ENCODE measurements at places on chromosomes 1 and 21.

GRCh38 chr1:86339906-86340305, 56.2 kb downstream of the ODF2L start:
- DNase-seq = no peak

- no peak for DNase-seq
These were observed 305.8 kb upstream of the ZP4 start for GRCh38 chr1:238196516-238196915.

GRCh38 chr1:218164111-218164929, 120.8 kb upstream of the RRP15 start:
- DNase-seq = peak; percentile 27

DNA sequence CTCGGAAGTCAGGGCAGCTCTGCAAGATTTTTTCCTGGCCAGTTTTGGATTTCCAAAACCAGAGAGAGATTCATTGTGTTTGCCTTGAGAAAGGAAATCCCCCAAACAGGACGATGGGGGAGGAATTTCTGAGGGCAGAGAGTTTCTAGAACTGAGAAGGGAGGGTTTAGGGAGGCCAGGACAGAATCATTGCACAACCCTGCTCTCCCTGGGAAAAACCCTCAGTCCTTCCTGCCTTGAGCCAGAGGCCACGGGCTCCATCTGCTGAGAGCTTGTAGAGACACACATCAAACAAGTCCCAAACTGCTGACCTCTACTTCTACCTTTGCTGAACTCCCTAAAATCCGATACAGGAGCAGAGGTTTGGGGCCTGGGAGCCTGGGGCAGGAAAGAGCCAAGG, 99.7 kb downstream of the NMNAT2 start:
- DNase-seq = peak; percentile 69

GRCh38 chr1:26417111-26417759, 6.6 kb downstream of the LIN28A start:
- DNase-seq = peak; percentile 55

DNA sequence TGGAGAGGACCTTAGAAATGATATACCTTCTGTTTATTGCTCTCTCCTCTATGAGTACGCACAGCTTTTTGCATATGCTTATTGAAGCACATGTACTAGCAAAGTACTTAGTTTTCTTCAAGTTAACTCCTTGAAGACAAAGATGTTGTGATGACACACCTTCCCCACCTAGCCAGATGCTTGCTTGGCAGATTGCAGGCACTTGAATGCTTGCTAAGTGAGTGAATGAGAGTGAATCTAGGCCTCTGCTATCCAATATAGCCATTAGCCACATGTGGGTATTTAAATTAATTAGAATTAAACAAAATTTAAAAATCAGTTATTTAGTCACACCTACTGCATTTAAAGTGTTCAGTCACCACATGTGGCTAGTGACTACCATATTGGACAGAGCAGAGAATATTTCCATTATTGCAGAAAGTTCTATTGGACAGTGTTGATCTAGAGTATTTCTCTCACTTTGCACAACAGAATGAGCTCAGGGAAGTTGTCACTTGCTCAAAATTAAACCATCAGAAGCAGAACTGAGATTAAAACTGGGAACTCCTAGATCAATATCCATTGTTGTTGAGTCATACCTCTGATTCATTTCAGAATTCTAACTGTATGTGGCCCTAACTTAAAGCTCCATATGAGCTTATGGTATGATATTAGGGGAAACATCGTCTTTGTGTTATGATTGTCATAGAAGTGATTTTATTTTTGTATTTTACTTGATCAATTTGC, 8.6 kb upstream of the EEIG2 start:
- DNase-seq = no peak

DNA sequence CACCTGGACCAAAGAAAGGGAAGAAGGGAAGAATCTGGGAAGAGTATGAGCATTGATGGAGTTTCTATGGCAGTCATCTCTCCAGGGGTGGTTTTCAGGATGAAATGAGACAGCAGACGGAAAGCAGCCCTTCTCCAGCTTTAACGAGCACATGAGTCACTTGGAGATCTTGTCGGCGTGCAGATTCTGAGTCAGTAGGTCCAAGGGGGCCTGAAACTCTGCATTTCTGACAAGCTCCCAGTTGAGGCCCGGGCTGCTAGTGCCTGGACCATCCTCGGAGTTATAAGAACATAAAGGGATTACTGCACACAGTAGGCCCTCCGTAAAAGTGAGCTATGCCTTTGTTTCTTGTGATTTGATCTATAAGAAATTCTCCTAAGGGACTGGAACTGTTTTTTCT, 17.6 kb downstream of the HSPG2 start:
- peak; percentile 77 for DNase-seq

DNA sequence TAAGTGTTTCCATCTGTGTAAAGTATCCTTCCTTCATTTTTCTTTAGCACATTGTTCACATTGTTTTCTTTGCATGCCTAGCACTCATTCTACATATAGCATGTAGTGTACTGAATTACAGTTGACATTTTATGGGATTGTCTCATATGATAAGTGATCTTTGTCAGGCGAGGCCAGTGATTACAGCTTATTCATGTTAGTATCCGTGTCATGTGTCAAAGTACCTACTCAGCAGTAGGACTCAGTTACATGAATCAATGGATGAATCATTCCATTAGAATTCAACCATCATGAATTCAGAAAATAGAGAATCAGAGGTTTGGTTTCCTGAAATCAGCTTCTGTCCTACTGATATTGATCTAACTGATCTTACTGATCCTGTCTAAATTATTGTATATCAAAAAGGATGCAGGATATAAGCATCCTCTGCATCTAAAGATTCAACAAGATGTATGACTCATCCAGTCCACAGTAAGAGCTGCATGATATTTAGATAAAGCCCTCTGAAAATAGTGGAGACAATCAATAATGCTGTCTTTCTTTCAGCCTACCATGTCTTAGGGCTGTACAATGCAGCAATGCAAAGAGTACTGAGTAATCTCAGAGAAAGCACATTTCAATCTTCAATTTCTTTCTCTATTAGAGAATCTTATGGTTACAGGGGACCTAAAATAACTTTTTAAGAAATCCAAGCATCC, 20.7 kb upstream of the HRNR start:
- no peak for DNase-seq

DNA sequence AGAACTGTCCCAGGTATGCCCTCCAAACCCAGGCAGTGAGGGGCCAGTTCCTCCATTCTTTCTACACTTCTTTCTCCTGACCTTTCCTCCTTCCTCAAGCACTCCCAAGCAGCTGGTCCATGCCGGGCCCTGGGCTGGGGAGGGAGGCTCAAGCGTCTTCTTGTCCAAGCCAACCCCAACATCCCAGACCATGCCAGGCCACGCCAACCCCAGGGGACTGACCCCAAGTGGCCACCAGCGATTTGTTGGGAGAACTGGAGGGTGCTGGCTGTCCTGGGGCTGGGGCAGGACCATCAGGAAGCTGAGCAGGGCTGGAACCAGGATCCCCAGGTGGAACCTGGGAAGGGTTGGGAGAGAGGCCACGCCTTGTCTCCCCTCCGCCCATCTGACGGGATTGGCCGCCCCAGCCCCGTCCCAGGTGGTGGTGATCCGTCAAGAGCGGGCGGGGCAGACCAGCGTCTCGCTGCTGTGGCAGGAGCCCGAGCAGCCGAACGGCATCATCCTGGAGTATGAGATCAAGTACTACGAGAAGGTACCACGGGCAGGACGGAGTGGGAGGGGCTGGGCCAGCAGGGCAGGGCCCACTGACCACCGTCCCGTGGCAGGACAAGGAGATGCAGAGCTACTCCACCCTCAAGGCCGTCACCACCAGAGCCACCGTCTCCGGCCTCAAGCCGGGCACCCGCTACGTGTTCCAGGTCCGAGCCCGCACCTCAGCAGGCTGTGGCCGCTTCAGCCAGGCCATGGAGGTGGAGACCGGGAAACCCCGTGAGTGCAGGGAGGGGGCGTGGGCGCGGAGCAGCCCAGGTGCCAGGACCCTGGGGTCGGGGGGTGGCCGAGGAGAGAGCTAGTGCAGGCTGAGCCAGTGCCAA, 29.9 kb downstream of the EPHA8 start:
- no peak for DNase-seq

- DNase-seq = no peak
These were observed 196.1 kb upstream of the ESRRG start for GRCh38 chr1:216919060-216919970.

DNA sequence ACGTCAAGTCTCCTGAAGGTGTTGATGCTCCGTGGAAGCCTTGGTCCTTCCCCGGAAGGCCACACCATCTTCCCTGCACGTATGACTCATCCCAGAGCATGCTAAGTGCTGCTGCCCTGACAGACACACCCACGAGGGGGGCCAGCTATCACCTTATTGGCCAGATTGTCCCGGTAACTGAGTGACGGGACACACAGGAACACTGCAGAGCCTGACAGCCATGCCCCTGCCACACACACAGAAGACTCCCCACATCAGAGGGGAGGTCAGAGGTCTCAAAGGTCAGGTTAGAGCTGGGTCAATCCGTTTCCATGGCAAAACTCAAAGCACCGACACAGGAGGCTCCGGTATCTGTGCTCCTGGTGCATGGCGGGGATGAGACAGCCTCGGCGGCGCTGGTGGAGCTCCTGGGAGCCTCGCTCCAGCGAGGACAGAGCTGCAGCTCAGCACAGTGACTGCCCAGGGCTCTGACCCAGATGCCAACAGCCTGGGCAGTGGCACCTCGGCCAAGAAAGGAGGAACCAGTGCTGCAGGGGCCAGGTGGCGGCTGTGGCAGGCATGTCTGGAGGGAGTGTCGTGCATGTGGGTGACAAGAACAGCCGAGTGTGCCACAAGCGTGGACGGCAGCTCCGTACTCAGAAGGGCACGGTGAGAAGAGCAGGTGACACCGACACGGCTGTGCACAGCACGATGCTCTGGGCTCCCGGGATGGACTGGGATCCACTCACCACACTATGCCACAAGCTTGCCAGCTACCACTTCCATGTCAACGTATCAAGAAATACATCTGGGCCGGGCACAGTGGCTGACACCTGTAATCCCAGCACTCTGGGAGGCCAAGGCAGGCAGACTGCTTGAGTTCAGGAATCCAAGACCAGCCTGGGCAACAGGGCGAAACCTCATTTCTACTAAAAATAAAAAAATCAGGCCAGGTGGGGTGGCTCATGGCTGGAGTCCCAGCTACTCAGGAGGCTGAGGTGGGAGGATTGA, 14.8 kb upstream of the TMEM240 start:
- peak; percentile 80 for DNase-seq

- no peak for DNase-seq
These were observed 1536.2 kb downstream of the PLA2G4A start for GRCh38 chr1:188364927-188365449.

DNA sequence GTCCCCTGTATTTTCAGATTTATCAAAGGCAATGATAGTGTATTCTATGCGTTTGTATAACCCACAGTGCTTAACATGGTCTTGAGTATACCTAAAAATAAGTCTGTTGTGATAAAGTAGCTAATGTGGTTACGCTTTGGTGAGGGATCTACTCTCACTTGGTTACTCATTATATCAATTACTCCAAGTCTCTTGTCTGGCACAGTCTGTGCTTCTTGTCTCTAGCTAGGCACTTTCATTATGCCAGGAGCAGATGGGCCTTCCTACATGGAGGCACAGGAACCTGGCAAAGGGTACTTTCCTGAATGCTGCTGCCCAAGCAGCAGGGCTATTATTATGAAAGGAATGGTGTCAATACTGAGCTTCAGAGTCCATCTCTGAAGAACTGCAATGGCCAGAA, 4.2 kb upstream of the PTPN22 start:
- DNase-seq = no peak

DNA sequence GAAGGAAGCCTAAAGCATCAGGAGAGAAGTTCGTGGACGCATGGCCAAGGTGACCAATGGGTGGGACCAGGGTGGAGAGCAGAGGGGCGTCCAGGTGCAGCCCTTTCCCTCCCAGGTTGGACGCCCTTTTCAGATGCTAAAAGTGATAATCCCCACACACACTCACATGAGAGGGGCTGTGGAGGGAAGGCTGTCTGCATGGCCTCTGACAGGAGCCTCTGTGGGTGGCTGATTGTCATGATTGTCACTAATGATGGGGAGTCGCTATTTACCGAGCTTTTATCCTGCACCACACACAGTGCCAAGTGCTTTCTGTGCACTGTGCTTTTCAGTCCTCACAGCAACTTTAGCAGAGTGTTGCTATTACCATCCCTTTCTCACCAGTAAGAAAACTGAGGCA, 27.1 kb upstream of the C1QA start:
- no peak for DNase-seq

GRCh38 chr1:51624855-51625254, 8.0 kb downstream of the OSBPL9 start:
- no peak for DNase-seq

- no peak for DNase-seq
These were observed 3.1 kb upstream of the FNDC10 start for GRCh38 chr1:1602968-1603506.

GRCh38 chr1:65334081-65334480, 24.7 kb downstream of the DNAJC6 start:
- DNase-seq = no peak

DNA sequence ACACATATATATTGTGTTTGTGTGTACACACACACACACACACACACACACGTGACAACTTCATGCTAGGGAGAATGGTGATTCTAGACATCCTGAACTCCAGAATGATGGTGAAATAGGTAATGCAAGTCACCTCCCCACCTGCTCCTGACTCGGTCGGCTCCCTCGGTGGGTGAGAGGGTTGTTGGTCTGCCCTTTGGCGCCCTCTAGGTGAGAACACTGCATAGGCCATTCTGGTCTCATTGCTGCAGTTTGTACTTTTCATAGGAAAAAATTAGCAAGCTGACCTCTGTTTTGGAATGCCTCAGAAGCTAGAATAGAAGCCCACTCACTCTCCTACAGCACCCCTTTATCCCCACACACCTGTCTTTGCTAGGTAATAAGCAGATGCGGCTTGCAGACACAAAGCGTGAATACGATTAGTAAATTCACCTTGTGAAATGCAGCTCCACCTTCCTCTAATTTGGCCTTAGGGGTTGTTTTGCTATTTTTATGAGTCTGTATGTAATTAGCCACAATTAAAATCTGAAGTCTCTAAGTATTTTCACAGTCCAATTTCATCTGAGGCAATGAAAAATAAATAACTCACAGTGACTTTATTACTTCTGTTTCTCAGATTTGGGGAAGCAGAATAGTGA, 130.0 kb upstream of the KCNJ15 start:
- DNase-seq = peak; percentile 18

- DNase-seq = peak; percentile 18
These were observed 175.3 kb downstream of the PLPP3 start for GRCh38 chr1:56404066-56404465.

DNA sequence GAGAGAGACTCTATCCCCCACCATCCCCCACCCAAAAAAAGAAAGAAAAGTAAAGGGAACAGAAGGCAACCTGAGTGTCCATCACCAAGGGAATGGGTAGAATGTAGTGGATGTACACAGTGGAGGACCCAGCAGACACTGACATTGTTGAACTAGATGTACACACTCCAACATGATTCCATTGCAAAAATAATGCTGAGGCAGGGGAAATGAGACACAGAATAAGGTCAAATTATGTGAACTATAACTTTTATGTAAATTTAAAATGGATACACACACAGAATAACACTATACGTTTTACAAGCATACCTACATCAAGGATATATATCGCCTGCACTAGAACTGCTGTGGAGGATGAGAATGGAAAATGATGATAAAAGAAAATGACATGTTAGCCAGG, 34.8 kb downstream of the PTAFR start:
- no peak for DNase-seq
